Activated gamma-delta T cell treated with Interleukin-2 at 50 U/mL for 16 hours (primary cell): ENCODE measurements at places on chromosomes 5 and 9.

DNA sequence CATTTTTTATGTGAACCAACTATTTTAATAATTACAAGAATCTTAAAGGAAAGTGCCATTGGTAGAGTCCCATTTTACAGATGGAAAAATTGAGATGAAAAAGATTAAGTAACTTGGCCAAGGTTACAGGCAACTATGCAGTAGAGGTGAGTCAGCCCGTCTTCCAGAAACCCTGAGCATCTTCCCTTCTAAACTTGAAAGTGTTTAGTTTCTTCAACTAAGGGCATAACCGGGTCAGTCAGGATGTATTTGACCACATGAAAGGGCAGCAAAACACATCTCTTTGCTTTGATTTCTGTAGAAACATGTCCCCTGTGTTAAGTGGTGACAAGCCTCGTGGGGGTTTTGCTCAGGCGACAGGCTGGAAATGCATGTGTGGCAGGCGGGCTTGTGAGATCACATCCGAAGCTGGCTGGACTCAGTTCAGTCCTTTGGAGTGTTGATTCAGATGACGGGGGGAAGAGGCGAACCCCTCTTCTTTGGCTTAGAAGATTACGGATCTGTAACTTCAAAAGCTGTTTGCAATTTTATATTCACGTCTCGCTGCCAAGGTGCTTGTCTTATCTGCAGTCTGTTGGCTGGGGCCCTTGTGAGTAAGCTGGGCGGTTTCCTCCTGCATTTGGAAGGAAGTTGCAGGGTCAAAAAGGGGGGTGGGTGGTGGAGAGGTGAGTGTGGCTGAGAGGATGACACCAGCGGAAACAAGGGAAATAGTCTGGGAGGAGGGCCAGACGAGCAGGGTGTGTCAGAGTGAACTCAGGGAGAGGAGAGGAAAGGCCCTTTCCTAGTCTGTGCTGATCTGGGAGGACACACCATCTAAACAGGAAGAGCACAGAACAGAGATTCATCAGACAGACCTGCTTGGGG lies 78.9 kb upstream of the RPS23 start:
- peak; percentile 73 for DNase-seq

DNA sequence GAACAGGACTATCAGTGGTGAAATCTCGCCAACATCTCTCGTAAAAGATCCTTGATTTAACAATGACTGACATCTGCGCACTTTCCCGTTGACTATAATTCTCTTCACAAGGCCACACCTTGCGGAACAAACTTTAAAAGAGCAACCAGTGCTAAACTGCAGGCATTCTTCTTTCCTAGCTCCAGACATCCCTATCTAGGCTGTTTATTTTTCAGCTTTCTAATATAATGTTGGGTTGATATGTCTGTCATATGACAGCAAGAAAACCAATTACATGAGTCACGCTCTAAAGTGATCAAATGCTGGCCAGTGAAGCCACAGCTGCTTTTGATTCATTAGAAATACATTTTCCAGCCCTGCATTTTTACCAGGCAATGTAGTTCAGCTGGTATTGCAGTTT lies 162.5 kb downstream of the ELAVL2 start:
- no peak for DNase-seq

- no peak for DNase-seq
Observed at GRCh38 chr5:1285141-1285540, 9.7 kb downstream of the TERT start.

DNA sequence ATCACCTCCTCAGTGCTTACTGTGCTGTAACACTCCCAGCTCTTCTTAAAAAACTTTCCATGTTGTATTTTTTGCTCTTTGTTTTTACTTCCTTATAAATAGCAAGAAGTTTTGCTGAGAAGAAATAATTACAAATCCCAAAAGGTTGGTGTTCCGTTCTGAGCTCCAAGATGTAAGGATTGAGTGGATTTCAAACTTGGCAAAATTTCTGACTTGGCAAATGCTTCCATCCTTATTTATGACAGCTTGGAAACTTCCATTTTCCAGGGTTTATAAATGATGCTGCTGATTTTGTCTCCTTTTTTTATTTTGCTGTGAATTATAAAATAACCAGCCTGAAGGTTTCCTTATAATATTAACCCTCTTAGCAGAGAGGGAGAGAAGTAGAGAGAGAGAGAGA lies 151.9 kb downstream of the NTRK2 start:
- no peak for DNase-seq

DNA sequence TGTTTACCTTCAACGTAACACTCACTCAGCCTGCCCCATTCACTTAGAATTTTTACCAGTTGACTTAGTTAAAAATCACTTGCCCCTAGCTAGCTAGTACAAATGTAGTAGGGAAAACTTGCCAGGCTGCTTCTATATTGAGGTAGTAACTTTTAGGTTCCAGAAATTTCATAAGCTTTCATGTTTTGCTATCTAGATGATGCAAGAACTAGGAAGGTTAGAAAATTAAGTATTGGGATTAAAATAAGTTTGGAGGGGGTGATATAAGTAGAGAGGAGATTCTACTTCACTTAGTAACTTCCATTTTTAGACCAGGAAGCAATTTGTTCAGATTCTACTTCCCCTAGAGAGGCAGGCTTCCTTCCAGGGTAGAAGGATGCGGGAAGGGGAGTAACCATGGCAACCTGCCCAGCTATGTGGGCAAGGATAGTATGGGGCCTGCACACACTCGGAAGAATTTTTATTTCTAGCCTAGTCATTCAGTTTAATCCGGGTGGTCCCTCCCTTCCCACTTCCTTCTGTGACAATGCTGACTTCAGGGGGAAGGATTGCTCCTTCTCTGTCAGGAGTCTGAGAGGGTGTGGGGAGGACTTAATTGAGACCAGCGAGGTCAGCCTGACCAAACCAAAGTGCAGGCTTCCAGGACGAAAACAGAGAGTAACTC lies 4.2 kb downstream of the DAB2 start:
- DNase-seq, result no peak

DNA sequence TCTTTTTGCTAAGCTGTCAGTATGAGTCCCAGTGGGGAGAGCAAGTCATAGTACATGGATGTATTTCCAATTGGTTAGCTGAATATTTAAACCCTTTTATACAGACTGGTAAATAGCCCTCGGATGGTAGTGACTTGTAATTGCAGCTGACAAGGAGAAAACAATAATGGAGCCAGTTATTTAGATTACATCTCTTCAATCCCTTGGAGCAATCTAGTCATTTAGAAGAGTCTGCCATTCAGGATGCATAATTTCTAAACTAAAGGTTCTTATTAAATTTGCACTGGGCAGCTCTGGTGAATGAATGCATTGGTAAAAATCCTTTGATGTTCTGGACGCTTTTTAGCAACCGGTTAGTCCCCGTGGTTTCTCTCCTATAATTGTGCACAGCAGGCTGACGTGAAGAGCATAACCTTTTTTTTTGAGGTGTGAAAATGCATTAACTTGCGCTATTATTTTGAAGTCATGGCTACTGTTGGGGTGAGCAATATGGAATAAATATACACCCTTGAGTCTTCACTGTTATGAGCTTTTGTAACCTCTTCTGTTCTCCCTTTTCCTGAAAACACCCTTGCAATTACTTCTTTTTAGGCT lies 158.6 kb upstream of the CD180 start:
- DNase-seq, result no peak

GRCh38 chr9:137147793-137148160 lies 8.8 kb downstream of the GRIN1 start:
- no peak for DNase-seq

GRCh38 chr5:92222449-92222848 lies 839.3 kb upstream of the ARRDC3 start:
- no peak for DNase-seq

DNA sequence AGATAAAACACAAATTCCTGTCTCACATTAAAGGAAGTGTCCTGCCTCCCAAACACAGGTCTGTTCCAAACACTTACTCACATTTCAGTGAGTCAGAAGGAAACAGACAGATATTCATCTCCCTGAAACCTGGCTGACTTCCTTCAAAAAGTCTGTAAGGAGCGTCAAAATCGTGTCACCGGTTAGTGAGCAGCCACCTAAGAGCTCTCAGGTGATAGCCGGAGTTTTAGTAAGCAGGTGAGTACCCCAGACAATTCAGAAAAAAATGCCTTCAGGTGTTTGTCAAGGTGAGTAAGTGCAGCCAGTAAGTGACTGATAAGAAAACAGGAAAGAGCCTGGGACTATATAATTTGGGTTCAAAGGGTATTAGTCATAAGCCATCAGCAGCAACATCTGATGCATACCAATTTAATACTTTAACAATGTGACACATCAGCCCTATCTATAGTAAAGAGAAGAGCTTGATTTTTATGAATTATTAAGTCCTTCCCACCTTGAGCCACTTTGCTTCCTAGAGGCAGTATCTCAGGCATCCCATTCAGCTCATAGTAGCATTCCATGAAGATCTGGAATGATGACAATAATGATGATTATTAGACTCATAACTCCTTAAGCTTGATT lies 1.3 kb upstream of the ITGA2 start:
- no peak for DNase-seq

DNA sequence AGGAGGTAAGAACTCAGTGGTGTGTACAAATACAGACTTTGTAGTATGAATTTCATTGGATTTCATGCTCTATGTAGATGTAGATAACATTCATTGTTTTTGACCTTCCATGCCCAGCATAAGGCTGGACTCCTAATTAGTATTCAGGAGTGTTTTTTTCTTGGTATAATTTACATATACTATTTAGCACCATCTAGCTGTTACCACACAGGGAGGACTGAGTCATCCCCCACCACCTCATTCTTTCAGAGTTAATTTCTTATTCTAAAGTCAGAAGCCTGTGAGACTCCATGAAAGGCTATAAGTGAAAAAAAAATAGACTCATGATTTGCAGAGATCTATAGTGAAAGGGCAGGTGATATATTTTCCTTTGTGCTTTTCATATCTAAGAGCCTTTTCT lies 555.0 kb downstream of the PRR16 start:
- no peak for DNase-seq

DNA sequence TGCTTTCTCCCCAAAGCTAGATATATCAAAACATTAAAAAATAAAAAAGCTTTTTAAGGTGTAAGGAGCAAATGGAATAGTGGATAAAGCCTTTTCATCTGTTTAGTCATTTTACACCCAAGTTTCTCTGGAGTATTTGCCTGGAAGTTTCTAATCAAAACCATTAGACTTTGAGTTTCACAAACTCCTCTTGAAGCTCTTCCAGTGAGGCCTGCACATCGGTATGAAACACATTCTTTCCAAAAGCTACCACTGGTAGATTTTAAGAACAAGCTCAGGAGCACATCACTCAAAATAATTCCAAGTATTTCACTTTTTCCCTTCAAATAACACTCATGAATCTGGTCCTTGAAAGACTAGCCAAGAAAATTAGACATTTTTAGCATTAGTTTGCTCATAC lies 5.7 kb downstream of the TRIM52 start:
- no peak for DNase-seq

GRCh38 chr9:125332527-125332926 lies 70.9 kb downstream of the GAPVD1 start:
- DNase-seq, result no peak

DNA sequence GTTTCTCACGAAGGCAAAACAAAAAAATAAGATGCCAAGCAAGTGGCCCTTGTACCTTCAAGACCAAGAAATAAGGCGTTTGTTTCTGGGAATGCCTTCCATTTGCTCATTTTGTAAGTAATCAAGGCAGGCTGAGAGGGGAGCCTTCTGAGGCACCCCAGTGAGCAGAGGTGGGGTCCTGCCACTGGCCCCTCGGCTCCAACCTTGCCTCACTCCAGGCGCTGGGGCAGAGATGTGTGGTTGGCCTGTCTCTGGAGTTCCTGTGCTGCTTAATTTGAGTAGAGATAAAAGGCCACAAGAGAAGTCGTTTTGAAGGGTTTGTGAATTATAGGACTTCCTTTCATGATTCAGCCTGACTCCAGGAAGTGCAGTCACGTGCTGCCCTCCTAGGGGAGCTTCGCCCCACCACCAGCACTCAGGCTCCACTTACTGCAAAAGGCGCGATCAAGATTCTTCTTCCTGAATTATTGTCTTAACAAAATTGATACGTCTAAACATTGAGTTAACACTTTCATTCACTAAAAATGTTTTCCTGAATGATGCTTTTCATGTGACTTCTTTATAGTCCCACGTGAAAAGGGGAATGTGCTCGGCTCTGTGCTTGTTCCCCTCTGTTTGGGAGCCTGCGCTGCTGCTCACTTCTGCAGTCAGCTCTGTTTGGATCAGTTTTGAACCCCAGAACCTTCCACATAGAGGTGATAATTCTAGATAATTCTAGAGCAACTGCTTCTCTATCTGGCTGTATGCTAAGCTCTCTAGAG lies 13.7 kb downstream of the SYK start:
- DNase-seq, result no peak

GRCh38 chr5:133117166-133117911 lies 65.5 kb downstream of the HSPA4 start:
- DNase-seq, result no peak

- no peak for DNase-seq
Observed at GRCh38 chr5:118894709-118895108, 93.6 kb downstream of the DTWD2 start.

- DNase-seq, result peak; percentile 67
Observed at GRCh38 chr5:40797273-40798011, 732 bp downstream of the PRKAA1 start.

DNA sequence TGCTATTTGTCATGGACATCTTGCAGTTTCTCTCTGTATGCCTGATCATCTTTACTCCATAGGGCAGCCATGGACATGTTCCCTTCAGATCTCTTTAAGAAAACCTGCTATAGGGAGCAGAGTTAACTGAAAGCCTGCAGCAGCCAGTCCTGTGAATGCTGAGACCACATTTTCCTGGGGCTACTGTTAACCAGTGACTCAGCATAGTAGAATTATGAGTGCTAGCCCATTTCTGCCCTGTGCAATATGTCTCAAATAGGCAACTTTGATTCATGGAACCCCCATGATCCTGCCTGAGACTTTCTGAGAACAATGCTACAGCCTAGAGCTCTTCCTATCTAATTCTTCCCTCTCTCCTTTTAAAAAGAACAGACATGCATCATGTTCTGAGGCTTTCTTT lies 624.2 kb downstream of the CHSY3 start:
- no peak for DNase-seq

DNA sequence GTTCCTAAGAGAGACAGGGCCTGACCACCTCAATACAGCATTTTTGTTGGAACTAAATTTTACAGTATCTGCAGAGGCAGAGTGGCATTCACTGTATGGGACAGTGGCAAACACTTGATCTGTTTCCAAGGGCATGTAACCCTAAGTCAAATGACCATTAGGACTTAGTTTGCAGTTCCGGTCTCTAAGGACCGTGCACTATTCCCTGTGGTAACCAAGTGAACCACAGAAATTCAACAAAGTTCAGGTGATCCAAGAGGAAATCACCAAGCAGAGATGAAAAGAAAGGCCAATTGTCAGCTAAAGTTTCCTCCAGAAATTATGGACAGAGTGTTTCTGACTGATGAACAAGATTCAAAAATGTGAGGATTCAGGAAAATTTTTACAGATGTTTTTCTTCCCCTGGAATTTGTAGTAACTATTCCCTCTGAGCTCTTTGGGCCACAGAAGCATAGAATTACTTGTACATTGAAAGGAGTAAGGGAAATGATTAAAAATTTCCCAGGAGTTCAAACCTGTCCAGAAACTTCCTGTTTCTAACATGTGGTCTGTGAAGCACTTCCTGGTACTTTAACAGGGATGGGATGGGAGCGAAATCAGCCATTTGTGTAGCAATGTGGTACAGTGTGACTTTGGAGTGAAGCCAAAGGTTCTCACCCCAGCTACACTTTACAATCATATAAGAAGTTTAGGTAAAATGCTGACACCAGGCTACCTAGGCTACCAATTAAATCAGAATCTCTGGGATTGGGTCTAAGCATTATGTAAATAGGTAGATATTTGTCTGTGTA lies 266.1 kb upstream of the MAP3K1 start:
- no peak for DNase-seq

GRCh38 chr5:106827061-106827460 lies 843.7 kb downstream of the EFNA5 start:
- no peak for DNase-seq
